ENCODE measurements at places on chromosomes 7 and 10.

GRCh38 chr10:103452506-103453230 lies 498 bp upstream of the CALHM2 start:
- DNase-seq = no peak

- no peak for DNase-seq
Observed at GRCh38 chr7:36207451-36208291, 54.6 kb downstream of the EEPD1 start.

- DNase-seq = no peak
Observed at GRCh38 chr10:106942035-106942662, 222.4 kb downstream of the SORCS1 start.

DNA sequence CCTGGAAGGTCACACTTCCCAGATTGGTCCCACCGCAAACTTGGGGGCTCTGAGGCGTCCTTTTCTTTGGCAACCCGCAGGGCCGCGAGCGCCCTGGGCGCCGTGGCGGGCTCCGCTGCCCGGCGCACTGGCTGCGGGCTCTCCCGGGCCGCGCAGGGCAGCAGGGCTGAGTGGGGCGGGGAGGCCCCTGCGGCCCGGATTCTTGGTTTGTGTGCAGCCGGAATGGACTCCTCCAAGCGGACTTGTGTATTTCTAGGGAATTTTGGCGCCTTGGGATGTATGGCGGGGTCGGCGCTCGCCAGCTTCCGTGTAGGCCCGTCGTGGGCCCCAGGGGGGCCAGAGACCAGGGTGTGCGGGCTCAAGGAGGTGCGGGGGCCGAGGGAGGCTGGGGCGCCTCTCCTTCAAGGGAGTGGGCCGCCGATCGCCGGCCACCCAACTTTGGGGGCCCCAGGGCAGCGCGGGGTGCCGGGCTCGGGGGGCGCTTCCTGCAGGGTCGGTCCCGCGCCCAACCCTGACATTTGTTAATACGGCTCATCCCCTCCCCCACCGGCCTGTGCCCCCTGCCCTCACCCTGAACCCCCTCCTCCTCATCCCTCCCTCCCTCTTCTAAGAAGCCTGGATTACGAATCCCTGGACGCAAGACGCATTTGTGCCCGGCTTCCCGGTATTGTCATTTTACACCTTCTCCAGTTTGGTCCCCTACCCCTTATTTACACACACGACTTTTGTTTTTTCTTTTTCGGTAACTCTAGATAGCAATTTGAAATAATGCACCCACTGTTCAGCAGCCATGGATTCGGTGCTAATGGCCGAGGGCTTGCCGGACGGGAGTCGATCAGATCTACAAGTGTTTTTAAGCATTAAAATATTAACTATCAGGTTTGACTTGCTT lies 2.5 kb downstream of the TCF7L2 start:
- DNase-seq = no peak

DNA sequence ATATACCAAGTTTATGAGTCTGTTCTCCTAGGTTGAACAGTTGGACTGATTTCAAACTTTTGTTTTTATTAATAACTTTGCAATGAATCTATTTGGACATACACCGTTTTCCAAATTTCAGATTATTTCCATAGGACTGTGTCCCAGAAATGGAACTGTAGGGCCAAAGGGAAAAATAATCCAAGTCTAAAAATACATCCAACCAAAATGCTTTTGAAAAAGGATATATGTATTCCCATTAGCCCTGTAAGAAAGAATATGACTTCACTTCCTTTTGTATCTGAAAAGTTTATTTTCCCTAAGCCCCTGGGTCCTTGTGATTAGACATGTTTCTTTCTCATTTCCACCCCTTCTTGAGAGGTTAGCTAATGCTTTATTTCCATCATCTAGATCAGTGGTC lies 434.2 kb upstream of the MKI67 start:
- DNase-seq = no peak

DNA sequence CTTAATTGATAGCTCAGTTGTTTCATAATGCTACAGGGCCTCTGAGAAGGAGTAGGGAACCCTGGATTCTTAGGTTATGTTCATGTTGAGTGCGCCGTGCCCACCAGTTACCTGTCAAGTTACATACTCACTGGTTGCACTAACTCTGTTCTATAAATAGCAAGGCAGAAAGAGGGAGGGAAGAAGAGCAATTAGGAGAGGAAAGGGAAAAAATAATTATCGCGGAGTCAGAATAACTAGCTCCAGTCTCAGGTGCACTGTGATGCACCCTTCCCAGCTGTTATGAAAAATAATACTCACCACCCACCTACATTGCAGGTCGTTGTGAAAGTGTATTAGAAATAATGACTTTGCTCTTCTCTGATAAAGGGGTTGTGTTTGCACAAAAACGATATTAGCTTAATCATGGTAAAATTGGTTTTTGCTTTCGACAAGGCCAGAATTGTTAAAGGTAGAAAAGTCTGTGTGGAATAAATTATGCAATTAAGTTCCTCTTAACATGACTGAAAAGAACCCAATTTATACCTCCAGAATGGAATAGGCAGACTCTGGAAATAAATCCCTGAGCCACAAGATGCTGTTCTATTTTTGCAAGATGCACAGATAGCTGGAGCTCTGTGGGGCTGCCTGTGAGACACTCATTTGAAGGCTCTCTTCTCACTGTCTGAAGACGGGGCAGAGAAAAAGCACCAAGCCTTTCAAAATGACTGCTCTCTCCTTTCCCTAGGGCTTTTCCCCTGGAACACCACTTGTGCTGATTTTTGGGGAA lies 137.6 kb upstream of the PITRM1 start:
- no peak for DNase-seq

DNA sequence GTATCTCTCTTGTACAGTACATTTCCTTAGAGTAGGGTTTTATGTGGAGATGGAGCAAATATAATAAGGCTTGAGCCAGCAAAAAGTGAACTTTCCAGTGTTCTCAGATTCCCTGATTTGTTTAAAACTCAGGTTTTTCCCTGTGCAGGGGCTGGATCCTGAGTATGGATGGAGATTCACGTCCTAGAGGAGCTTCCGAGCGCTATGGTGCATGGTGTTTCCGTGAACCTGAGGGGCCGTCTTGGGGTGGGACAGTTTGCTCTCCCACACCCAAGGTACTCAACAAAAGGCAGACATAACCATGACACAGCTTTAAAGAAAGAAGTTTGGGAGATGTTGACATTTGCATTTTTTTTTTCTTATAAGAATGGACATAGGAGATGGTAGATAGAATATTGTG lies 122.5 kb downstream of the SEC23IP start:
- DNase-seq = no peak

- no peak for DNase-seq
Observed at GRCh38 chr7:88826222-88826621, 30.7 kb upstream of the TEX47 start.

DNA sequence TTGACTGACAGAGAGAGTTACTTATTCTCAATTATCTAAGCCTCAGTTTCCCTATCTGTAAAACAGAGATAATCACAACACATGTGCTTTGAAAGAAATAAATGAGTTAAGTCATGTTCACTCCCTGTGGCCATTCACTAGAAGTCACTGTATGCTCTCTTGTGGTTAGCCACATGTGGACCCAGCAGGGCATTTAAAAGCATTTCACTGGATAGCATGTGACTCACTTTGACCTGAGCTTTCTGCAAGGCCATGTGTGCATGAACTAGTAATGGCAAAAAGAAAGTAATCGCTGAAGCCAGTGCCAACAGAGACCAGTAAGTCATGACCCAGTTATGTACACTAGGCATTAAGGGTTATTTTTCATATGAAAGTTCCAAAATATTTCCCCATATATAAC lies 557.0 kb upstream of the IGFBP3 start:
- DNase-seq = no peak

DNA sequence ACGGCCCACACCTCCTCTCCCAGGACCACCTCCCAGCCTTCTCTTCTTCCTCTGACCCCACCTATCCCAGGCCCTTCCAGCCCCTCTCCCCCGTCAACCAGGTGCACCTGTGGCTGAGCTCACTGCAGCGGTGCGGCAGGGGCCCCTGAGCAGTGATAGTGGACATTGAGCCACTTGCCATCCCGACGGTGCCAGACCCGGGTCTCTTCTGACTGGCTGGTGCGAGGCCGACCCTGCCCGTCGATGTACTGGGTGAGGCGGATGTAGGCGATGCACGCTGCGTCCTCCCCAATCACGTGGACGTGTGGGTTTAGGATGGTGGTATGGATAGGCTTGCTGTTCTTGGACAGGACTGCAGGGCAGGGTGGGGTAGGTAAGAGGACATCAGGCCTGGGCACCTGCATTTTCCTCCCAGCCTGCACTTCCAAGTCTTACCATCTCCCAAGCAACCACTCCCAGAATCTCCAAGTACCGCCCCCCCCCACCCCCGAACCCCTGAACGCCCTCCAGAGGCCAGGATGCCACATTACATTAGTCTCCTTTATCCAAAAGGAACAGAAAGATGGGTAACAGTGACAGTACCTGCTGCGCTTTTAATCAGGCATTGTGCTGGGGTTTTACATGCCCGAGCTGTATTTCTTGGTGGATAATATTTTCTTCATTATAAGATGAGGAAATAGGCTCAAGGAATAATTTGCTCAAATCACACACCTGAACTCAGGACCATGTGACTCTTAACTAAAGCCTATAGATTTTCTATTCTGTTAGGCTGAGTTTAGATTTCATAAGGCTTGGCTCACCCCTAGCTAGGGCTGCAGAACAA lies 3.7 kb upstream of the NDST2 start:
- no peak for DNase-seq

DNA sequence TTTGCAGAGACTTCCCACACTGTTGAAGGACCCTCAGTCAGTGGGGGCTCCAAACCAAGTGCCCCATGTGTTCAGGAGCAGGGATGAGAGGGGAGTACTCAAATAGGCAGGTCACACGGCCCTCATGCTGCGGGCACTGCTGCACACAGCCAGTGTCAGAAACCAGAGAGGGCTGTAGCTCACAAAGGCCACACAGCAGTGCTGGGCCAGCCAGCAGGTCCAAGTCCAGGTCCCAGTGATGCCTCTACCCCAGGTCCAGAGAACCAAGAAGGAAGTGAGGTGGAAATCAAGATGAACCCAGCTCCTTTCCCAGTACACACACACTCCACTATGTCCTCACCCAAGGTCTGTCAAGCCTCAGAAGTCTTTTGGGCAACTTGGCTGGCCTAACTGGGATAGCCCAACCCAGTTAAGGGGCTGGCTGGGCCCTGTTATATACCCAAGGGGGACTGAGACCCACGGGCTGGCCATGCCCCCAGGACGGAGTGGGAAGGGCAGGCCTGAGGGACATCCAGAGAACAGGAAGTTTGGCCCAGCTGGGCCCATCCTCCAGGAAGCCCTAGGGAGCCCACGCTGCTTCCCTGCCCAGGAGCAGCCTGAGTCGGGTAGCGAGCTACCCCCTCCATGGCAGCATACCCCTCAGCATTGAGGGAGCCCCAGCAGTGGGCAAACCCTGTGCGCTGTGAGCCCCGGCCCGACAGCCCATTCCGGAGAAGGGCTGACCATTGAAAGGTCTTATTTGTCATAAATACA lies 24.3 kb downstream of the GRID1 start:
- DNase-seq = no peak

GRCh38 chr7:111633878-111634277 lies 71.6 kb upstream of the IMMP2L start:
- no peak for DNase-seq

DNA sequence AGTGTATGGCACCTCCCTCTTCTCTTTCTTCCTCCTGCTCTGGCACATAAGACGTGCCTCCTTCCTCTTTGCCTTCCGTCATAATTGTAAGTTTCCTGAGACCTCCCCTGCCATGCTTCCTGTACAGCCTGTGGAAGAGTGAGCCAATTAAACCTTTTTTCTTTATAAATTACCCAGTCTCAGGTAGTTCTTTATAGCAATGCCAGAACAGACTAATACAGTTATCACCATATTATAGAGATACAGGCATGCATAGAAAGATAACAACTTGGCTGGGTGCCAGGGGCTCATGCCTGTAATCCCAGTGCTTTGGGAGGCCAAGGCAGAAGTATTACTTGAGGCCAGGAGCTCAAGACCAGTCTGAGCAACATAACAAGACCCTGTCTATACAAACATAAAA lies 53.2 kb downstream of the GCC1 start:
- DNase-seq = no peak

- no peak for DNase-seq
Observed at GRCh38 chr10:72315611-72316385, 38.9 kb downstream of the DNAJB12 start.

DNA sequence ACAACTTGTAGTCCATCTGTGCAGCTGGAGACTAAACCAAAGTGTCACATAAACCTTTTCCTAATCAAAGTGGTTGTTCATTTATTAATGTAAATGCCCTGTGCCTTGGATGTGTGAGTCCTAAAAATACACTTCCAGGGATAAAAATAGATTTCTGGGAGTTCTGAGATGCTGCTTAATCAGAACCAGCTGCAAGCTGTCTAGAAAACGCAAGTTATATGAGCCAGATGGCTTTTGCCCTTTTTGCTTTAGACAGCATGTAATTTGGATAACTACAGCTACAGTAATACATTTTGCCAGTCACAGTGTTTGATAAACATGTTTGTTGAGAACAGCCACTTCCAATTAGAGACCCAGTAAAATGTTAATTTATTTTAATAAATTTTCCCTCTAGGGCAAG lies 185.1 kb upstream of the PRPS1L1 start:
- no peak for DNase-seq

- DNase-seq = no peak
Observed at GRCh38 chr7:36021917-36022550, 131.0 kb upstream of the EEPD1 start.

- no peak for DNase-seq
Observed at GRCh38 chr7:15947754-15948153, 261.3 kb upstream of the MEOX2 start.

GRCh38 chr7:150797661-150798060 lies 2.5 kb downstream of the TMEM176B start:
- no peak for DNase-seq

- no peak for DNase-seq
Observed at GRCh38 chr7:36262309-36263094, 109.4 kb downstream of the EEPD1 start.

DNA sequence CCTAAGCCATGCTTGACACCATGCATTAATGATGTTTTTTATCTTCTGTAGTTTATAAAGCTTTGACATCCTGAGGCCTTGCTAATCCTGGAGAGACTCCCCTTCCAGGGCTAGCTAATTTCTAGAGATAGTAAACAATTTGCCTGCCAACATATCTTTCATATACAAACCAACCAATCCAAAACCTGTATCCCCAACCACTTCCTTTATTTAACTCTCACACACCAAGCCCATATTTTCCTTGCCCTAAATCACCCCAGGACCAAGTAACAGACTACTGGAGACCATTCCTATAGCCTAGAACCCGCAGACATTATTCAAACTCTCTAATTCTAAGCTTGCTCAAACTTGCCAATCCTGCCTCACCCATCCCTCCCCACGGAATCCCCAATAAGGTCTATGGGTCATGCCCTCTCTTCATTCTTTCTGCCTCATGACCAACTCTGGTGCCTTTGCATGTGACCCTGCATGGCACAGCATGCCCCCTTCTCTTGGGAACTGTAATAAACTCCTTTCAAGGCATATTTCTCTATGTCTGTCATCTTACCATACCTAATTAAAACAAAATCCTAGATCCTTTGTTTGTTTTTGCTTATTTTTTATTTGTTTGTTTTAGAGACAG lies 116.6 kb upstream of the CACUL1 start:
- DNase-seq = no peak

DNA sequence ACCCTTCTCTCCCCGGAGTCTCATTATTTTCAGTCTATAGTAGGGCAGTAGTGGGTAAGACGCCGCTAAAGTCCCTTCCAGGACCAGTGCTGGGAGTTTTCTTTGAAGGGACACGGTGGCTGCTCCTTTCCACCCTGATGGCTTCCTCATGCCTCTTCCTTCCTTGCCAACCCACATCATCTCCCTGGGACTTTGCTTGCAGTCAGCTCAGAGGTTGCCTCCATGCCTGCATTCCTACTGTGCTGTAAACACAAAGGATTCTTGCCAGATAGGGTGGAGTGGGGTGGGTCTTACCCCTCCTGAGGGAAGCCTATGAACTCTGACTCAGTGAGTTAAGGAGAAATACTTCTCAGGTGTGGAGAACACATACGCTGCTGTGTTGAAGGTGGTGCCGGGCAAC lies 59.9 kb upstream of the IGFBP3 start:
- no peak for DNase-seq
